ENCODE measurements at places on chromosomes 6 and 20.

DNA sequence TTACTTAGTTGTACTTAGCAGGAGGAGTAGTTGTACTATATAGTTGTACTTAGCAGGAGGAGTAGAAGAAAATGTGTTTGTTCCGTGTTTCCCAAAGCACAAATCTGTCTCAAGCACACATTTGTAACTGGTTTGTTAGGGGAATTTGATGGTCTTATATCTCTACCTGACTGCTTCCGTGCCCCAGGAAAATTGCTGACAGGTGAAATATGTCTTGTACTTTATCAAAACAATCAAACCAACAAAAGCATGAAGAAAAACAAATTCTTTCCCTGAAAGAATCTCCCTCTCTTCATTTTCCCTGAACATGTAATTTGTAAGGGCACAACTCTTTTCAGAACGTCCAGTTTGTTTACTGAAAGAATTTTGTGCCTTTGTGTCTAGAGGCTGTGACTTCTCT lies 106.6 kb upstream of the RGS17 start:
- no peak for DNase-seq

GRCh38 chr20:32583581-32584070 lies 1.5 kb downstream of the NOL4L start:
- DNase-seq, result no peak

DNA sequence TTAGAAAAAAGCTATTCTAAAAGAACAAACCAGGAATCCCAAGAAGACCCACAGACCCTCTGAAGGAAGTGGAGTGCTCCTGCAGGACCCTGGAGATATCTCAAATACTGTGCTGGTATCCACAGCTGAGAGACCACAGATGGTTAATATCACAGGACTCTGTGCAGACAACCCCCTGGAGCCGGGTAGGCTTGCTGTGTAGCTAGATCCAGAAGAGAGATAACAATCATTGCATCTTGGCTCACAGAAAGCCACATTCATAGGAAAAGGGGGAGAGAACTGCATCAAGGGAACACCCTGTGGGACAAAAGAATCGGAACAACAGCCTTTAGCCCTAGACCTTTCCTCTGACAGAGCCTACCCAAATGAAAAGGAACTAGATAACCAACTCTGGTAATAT lies 689.5 kb downstream of the PHF3 start:
- no peak for DNase-seq

- DNase-seq, result no peak
These were observed 22.3 kb downstream of the QKI start for GRCh38 chr6:163436843-163437242.

- DNase-seq, result no peak
These were observed 32.1 kb downstream of the BICRAL start for GRCh38 chr6:42813906-42814444.

- no peak for DNase-seq
These were observed 88.2 kb upstream of the NAA20 start for GRCh38 chr20:19929012-19929360.

Measured in activated T-cell treated with anti-CD3 and anti-CD28 coated beads for 48 hours (primary cell).